ENCODE measurements at places on chromosomes 5 and 9.

DNA sequence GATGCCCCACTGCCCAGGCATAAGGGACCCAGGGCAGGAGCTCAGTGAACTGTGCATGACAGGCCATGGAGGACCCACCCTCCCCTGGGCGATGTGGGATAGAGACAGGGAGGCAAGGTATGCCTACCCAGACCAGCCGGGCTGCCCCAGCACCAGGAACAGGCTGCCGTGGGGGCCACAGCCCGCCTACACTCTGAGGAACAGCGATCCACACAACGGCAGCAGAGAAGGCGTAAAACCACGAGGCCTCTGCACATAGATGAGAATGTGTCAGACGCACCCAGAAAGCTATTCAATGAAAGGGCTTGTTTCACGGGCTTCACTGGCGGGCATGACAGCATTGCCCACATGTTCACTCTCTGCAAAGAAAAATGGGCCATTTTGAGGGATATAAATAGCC is 49.5 kb downstream of the SEMA4D start:
- peak; percentile 64 for DNase-seq

DNA sequence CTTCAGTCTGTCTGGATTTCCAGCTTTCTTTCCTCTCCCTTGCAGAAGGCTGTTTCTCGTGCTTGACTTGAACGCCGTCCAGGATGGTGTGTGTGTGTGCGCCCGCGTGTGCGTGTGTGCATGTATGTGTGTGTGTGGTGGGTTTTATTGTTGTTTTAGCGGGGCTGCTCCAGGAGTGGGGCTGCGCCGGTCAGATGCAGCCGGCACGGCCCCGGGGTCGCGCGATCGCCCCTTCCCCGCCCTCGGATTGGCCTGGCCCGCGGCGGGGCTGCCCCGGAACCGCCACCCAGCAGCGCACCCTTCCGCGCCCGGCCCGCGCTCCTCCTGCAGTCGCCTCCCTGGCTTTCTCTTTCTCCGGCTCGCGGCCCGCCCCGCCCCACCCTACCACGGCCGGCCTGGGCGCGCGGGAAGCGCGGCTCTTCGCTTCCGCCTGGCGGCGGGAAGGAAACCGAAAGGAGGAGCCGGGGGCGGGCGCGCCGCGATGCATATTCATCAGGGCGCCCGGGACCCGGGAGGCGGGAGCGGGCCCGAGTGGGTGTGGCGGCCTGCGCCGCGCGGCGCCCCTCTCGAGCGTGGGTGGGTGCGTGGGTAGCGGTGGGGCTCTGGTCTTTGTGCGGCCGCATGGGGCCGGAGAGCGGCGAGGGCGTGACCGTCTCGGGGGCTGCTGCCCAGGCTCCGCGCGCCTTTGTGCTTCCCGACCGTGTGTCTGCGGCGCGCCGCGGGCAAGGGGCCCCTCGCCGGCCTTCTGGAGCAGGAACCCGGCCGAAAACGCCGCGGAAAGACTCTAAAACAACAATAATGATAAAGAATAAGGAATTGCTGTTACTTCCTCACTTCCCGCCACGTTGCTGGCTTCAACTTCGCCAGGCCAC is 8.5 kb upstream of the NFIB start:
- DNase-seq = peak; percentile 80

DNA sequence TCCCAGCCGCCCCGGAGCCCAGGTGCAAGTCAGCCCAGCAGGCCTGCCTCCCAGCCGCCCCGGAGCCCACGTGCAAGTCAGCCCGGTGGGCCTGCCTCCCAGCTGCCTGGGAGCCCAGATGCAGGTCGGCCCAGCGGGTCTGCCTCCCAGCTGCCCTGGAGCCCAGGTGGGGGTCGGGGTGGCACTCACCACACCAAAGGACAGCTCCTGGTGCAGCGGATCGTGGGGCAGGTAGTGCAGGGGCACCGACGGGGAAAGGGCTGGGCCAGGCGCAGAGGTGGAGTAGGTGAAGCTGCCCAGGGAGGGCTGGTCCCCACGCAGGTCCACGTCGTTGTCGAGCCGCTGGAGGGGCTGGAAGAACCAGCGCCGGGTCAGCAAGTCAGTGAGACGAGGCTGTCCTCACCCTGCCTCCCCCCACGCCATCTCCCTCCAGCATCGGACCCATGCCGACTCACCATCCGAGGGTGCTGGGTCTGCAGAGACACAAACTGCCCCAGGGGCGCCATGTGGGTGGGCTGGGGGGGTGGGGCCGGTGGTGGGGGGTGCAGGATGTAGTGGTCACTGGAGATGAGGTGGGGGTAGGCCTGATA is 6.7 kb downstream of the RNF44 start:
- no peak for DNase-seq

- no peak for DNase-seq
These were observed 47.8 kb downstream of the SLC1A1 start for GRCh38 chr9:4538107-4538506.

GRCh38 chr5:142254431-142254830 is 70.4 kb downstream of the SPRY4 start:
- no peak for DNase-seq

- no peak for DNase-seq
These were observed 175.8 kb upstream of the ADCY2 start for GRCh38 chr5:7220156-7220555.
